Activated CD8-positive, alpha-beta memory T cell treated with anti-CD3 and anti-CD28 coated beads for 24 hours (primary cell): ENCODE measurements at places on chromosomes 3 and 15.

DNA sequence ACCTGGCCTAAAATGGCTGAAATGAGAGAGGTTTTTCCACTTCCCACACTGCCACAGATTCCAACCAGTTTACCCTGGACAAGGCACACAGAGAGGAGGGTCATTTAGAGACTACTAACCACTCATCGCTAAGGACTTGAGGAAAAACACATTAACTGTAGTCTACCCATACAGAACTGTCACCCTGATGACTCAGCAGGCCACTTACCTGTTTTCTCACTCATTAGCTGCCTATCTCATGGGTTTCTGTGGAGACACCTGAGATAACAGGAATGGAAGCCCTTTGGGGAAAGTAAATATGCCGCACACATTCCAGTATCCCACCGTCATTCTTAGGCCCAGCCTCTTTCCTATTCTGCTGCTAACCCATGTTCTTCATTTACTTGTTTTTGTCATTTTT, 50.0 kb downstream of the ABCC5 start:
- DNase-seq, result no peak

DNA sequence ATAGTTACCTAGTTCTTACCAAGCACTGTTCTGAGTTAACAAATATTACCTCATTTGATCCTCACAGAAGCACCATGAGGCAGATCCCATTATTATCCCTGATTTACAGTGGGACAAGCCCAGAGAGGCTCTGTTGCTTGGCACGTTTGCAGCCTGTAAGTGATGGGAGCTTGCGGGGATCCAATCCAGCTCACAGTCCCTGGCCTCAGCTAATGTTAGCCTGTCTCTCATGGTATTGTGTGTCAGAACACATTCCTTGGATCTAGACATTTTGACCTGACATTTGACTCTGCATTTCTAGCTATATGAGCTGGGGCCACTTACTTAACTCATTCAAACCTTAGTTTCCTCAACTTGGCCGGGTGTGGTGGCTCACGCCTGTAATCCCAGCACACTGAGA, 246.9 kb upstream of the LRTM1 start:
- no peak for DNase-seq

DNA sequence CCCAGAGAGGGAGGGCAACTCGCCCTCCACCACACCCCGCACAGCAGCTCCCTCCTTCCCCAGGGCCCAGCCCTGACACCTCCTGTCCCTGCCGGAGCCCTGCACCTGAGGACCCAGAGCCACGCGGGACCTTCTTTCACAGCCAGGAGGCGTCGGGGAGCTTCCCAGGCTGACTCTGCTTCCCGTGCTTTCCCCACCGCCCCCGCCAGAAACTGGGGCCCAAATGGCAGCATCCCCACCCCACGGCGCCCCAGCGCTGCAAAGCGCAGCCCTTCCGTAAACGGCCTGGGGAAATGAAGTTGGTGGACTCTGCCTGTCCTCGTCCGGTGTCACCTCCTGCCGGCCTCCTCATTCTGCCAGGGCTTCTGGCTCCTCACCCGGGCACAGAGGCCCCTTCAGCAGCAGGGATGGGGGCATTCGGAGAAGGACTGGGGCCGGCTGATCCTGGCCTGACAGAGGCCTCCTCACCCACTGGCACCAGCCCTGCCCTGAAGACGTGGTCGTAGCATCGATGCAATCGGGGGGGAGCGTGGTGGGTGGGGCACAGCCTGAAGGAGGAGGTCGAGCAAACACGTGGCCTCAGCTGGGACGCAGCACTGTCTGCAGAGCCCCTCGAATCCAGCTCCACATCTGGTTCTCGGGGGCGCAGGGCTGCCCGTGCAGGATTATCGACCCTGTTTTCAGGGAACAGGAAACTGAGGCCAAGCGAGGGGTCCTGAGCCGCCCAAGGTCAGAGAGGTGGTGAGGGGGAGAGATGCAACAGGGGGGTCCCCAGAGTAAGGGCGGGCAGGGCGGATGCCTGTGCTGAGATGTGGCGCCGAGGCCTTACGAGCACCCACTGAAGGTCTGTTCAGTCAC, 235.4 kb downstream of the XXYLT1 start:
- no peak for DNase-seq

DNA sequence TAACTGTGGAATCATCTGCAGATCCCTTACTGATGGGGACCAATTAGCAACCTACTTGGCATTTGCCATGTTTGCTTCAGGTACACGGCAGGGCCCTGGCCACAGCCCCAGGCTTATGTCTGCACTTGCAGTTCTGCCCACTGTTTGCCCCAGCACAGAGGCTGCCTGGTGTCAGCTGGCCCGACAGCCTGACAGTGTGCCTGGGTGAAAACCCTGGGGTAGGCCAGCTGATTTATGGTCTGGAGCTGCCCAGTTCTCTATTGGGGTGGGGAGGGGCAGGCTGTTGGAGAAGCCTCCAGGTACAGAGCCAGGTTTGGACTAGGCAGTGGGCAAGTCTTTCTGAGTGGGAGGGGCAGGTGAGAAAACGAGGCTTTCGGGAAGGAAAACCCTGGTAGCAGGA, 11.2 kb upstream of the TGM5 start:
- DNase-seq, result no peak

DNA sequence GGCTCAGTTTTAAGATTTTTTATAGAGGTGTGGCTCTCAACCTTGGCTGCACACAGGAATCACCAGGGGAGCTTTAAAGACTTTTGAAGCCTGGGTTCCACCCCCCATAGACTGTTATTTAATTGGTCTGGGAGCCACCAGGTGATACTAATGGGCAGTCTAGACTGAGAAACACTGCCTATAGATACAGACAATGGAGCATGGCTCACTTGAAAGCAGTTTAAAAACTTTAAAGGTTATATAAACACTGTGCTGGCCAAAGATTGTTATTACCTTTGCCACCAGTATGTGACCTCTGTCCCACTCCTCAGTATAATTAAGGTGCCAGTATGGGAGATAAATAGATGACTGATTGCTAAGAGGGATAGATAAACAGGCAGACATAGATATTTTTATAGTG, 3.8 kb downstream of the GOLIM4 start:
- DNase-seq, result no peak

- DNase-seq, result no peak
These were observed 109.0 kb downstream of the CGGBP1 start for GRCh38 chr3:87949879-87950208.

GRCh38 chr15:31302778-31303725, 23.6 kb upstream of the KLF13 start:
- peak; percentile 60 for DNase-seq

DNA sequence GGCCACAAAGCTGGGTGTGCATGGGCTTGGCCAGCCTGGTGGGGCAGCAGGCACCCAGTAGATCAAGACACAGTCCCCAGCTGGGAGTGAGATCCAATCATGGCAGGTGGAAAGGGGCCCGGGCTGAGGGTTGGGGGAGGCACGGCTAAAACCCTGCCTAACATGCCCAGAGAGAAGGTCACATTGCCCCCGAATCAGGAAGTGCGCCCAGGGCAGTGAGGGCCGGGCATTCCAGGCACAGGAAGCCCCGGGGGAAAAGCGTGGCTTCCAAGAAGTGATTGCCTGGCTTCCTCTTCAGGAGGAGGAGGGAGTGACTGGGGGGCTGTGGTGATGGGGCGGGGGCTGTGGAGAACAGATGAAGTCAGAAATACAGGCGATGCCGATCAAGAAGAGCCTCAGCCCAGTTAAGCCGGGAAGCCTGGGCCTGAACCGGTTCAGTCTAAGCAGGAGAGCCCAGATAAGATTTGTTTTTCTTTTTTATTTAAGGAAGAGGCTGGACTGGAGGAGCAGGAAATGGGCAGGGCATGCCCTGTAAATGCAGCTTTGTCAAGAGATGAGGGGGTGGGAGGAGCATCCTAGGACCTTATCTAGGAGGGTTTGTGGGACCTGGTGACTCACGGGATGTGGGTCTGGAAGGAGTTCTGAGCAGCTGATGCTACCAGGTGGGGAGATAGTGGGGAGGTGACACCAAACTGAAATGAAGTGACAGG, 83.9 kb downstream of the CHSY1 start:
- DNase-seq, result peak; percentile 71

DNA sequence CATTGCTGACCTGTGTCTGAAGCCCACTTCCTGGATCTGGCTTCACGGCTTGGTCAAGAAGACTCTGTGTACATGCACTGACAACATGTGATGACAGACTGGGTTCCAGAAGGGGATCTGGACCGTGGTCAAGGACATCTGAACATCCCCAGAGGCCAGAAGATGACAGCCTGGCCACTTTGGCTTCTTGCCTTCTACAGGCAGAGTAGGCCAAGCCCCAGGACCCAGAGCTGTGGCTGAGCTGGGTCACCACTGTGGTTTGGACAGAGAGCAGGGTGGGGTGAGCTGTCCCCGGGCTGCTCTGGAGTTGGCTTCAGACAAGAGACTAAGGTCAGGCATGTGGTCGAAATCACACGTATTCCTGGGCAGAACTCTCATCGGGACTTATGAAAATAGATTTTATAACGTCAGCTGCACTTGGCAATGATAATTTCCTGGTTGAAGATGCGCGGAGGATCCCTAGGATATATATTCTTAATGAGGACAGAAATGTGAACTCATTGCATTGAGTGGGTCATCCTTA, 114.1 kb upstream of the FRMD4B start:
- no peak for DNase-seq

DNA sequence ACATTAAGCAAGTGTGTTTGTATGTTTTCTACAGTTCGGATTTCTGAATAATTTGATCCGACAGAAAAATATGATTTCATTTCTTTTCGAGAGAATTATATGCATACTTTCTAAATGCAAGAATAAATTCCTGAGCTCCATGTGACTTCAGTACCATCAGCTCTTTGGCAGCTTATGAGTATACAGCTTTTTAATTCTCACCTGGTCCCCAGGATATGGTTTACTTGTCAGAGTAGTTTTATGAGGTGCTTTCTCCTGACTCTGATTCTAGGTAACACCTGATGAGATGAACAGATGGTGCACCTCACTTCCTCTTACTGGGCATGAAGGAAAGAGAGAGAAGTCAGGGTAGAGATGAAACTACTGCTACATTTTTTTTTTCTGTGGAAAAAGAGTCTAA, 3.1 kb downstream of the HGD start:
- DNase-seq, result no peak

DNA sequence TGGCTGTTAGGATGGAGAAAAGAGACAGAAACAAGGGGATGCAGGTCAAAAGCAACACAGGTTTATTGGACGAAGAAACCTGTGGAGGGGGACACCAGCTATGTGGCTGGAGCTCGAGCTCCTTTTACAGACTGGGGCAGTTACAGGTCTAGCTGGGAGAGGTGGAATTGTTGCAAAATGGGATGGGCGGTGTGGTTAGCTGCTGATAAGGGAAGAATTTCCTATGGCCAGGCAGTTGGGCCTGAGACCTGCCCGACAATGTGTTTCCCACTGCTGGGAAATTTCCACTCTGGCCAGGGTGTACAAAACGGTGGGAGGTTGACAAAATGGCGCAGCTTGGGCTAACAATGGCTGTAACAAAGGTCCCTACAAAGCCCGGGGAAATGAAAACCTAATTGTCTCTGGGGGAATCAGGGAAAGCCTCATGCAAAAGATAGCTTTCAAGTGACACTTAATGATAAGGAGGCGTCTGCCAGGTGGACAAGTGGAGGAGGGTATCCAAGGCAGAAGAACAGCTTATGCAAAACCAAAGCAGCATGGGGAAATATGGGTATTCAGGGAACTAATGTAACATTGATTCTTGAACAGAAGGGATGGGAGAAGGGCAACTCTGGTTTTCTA, 137.4 kb upstream of the SGO1 start:
- no peak for DNase-seq

GRCh38 chr15:58431221-58432149, at the start of gene LIPC:
LIPC (plus strand) TSS chr15:58431991; CDS start chr15:58432033, 42 bp downstream.
- no peak for DNase-seq

GRCh38 chr3:123126031-123126430, 59.2 kb downstream of the PDIA5 start:
- no peak for DNase-seq

GRCh38 chr15:64515196-64515595, 54.8 kb downstream of the ZNF609 start:
- DNase-seq, result no peak

- no peak for DNase-seq
These were observed 238.0 kb downstream of the FOXP1 start for GRCh38 chr3:71345429-71346040.

GRCh38 chr3:147008886-147009285, 397.5 kb downstream of the ZIC4 start:
- no peak for DNase-seq
